Substantia nigra (tissue), 51 donors: ENCODE measurements at places on chromosomes 2 and 18.

DNA sequence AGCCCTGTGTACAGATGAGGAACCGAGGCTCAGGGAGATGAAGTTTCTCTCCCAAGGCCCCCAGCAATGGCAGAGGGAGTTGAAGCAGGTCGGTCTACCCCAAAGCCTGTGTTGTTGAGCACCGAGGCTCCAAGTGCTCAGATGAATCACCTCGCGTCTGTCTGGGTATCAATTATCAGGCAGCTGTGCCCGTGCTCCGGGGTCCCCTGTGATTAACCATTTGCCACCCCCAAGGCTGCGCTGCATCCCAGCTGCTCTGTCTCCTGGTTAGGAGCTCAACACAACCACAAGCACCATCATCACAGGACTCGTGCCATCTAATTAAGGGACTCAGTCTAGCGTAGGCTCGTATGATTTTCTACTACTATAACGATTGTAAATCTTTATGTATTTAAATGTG lies 27.1 kb downstream of the LIPG start:
- DNase-seq, result no peak

DNA sequence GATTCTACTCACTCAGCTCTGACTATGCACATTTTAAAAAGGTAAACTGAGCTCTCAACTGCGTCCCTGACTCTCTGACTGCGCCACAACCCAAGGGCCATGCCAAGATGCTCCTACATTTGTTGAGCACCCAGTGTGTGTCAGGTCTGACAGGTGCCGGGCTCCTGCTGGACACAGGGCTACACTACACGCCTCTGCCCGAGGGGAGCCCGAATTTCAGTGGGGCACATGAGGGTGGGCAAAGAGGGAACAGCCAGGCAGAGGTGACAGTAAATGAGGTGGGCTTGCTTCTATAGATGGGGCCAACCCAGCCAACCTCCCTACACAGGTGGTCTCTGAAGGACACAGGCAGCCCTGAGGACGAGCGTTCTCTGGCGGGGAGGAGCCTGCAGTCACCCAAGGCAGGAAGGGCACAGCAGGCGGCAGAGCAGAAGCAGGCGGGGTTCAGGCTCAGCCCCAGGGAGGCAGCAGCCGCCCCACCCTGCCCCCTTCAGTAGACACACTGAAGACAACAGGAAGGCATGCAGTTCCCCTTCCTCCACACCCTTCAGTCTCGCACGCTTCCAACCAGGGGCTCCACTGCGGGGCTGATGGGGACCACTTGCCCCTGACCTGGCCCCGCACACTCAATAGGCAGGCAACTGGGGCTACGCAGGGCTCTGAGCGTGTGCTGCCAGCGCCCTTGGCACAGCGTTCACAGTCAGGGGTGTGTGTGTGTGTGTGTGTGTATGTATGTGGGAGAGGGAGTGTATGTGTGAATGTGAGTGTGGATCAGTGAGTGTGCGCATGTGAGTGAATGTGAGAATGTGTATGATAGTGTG lies 98.4 kb downstream of the UXS1 start:
- DNase-seq, result no peak

- no peak for DNase-seq
Observed at GRCh38 chr2:68812251-68812650, 58.9 kb downstream of the BMP10 start.

DNA sequence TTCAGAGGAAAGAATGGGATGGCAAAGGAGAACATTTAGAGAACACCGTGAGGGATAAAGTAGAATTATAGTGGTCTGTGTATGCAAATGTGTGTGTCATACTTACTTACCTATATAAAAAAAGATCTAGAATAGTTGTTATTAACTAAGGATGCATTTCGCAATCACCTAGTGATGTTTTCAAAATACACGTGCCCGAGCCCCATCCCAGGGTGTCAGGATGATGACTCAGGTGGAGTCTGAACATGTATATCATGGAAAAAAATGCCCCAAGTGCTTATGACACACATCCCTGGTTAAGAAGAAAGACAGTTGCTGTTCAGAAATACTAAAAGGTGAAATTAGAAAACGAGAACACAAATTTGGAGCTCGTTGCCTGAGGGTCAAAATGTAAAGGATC lies 109.0 kb downstream of the CERS6 start:
- no peak for DNase-seq

DNA sequence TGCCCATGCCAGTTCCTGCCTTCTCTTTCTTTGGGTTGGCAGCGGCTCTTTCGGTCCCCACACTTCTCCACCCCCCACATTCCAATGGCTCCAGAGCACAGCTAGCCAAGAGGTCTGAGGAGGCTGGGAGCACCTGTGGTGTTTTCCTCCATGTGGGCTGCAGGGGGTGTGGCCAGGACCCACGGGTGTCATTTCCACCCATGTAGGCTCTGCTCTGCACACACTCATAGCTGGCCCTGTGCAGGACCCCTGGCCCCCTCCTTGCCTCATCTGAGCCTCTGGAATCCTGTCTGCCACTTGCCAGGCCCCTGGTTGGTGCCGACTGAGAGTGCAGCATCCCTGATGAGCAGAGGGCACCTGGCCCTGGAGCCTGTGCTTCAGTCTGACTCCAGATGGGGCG lies 46.3 kb downstream of the DYSF start:
- no peak for DNase-seq

GRCh38 chr2:88500691-88501090 lies 48.2 kb upstream of the FOXI3 start:
- no peak for DNase-seq

GRCh38 chr2:41782306-41783158 lies 265.3 kb upstream of the PKDCC start:
- DNase-seq, result no peak

DNA sequence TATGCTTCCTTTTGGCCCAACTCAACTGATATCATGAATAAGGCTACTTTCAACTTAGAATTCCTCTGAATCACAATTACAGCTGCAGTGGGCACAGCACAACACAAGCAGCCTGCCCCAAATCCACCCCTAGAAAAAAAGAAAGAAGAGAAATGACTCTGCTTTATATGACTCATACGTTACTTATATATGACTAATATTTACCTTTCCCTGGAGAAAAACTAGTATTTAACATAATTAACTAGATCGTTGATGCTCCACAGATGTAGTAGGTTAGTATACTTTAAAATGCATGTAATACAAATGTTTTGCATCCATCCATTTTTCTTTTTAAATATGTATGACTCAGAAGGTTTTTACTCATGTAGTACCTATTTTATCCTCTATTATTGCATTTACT lies 133.3 kb upstream of the UNC80 start:
- DNase-seq, result no peak

DNA sequence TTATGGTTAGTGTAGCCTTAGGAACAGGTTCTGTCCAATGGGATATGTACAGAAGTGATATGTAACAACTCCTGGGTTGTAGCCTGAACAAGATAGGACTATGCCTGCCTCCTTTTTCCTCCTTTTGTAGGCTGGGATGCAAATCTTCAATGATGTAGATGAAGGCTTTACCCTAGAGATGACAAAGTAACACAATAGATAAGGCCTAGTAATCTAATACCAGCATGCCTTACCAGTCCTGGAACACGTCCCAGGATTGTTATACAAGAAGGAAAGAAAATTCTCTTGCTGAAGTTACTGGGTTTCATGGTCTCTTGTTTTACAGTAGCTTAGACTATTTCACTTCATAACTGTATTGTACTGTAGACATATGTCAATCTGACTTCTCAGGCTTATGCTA lies 192.1 kb downstream of the OTX1 start:
- DNase-seq, result no peak

DNA sequence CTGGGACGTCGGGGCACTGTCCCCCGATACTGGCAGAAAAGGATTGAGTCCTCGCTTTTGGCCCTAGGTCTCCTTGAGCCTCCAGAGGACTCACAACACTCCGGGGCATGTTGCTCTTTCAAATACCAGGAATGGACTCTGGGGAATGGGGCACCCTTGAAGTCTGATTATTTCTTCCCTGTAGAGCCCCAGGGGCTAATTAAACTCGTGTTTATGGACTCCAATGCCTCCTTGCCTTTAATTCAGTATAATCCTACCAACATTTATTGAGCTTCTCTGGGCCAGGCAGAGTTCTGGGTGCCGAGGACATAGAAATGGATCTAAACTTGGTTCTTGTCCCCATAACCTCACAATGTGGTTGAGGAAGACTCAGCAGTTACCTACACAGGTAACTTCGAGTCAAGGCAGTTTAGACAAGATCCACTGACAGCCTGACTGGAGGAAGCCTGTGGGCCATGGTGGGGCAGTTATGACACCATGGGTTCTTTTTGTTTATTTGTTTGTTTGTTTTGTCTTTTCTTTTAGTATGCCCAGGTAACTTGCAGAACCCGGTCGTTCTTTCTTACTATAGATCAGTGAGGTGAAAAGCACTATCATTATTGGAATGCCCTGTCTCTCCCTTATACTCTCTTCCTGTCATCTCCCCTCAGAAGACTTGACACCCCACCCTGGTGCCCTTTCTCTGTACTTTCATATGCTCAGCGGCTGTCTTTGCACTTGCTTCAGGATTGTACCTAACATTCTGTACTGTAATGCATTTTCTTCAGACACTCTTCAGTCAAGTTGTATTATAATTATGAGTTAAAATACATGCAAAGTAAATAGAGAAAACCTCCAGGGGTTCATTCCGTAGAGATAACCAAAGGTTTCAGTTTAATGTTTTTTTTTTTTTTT lies 3.2 kb downstream of the CFLAR start:
- no peak for DNase-seq

- no peak for DNase-seq
Observed at GRCh38 chr18:13720123-13720522, 6.2 kb downstream of the FAM210A start.

GRCh38 chr2:8684540-8684877 lies 2.7 kb downstream of the ID2 start:
- no peak for DNase-seq

GRCh38 chr2:236769981-236770671 lies 200.5 kb downstream of the ACKR3 start:
- no peak for DNase-seq

- DNase-seq, result no peak
Observed at GRCh38 chr18:77145364-77145901, 12.8 kb upstream of the MBP start.

- no peak for DNase-seq
Observed at GRCh38 chr2:186125156-186125555, 360.9 kb upstream of the ZC3H15 start.

DNA sequence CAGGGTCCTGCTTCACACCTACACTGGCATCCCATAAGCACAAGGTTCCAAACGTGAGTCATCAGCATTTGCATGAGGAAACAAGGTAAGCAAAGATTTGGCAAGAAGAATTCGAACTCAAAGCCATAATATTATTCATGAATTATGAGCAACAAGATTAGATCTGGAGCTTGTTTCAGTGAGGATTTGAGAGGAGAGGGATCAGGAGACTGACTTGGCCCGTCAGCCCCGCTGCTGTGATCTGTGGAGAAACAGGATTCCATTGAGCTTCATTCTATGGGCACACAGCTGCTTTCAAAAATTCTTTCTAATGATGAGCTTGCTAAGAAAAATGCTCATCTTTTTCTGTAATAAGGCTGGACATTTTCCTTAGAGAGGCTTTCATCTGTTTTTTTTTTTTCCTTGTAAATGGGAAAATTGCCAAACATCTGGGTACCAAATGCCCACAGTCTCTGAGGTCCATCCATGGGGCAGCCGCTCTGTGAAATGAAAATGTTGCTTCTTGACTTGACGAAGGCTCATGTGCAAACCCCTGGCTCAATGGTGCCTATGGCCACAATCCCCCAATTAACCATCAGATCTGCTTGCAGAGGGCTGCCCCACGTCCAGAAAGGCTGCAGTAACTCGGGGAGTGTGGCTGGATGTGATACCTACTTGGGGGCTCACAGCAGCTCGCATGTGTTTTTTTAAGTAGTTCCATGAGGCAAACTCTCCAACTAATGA lies 179.3 kb downstream of the TMEM18 start:
- no peak for DNase-seq

DNA sequence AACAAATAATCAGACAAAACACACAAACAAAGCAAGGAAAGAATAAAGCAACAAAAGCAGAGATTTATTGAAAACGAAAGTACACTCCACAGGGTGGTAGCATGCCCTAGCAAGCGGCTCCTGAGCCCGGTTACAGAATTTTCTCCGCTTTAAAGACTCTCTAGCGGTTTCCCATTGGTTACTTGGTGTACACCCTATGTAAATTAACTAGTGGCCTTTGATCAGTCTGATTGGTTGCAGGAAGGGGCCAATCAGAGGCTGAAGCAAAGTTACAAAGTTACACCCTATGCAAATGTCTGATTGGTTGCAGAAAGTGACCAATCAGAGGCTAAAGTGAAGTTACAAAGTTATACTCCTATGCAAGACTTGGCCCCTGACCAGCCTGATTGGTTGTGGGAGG lies 242.9 kb downstream of the LDLRAD4 start:
- no peak for DNase-seq

GRCh38 chr18:9826685-9827084 lies 59.1 kb upstream of the TXNDC2 start:
- DNase-seq, result no peak

DNA sequence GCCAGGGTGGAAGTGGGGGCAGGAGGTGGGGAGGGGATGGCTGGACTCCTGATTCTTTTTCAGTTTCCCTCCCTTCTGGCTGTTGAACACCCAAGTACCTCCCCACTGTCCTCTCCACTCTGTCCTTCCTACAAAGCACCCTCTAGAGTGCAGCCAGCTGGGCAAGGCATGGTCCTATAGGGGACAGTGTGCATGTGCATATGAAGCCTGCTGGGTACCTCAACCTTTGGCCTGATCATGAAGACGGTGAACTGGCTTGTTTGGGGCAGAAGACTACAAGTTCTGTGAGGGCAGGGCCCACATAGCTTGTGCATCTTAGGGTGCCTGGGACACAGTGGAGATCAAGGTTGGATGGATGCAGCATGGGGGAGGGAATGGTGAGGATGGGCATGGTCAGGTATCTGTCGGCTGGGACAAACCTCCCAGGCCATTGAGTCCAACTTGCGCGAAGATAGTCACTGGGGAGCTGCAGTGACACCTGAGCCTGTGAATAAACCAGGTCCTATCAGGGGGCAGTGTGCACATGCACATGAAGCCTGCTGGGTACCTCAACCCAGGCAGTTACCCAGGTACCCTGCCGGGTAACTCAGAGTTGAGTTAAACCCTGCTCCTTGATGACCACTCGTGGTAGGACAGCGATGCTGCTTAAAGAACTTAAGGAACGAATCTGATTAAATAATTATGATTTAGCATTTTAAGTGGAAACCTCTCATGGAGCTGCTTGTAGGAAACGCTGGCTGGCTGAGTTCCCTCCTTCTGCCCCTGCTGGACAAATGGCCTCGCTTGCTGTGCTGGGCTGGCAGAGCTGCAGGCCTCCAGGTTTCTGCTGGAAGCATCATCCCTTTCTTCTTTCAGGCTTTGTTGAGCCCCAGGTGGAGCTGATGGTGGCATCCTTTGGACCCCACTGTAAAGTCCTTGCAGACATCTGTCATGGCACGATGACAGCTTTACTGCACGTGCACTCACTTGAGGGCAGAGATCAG lies 84.0 kb downstream of the POLR1A start:
- no peak for DNase-seq

- no peak for DNase-seq
Observed at GRCh38 chr2:237471438-237472186, 15.4 kb upstream of the MLPH start.
